ENCODE measurements at places on chromosomes 7 and 10. TPM values are rescaled to one million over a fixed set of nuclear protein-coding genes. Genes with fewer than 3 reads are reported as not detected.

DNA sequence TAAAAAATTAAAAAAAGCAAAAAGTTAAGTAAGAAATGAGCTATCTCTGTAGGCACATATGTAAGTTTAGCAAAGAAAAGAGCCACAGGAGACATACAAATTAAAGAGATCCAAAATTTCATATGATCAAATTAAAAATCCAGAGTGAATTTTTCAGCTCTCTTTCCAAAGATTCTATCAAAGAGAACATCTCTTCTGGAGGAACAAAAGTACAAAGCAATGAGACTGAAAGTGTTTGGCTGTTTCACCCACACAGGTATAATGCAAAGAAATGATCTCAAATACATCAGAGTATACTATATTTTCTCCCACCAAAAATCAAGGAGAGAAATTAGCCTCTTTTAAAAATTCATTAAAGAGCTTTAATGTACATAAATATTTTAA is 74.8 kb upstream of the ASAH2 start:
- DNase-seq = no peak

DNA sequence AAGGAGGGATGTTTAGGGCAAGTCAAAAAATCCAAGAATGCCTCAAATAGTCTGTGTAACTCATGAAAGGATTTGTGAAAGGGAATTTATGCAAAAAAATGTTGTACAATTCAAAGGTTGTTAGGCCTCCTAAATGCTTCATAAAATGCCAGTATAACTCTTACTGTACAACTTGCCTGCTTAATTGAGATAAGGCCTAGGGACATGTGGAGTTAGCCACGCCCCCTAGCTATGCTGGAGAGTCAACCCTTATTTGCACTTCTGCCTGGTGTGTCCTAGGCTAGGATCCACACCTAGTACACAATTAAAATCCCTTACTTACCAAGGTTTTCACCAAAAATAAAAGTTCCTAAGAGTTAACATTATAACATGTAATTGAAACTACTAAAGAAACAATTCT is 77.2 kb downstream of the ZNF680 start:
- no peak for DNase-seq

GRCh38 chr7:91089382-91089963 is 174.8 kb upstream of the FZD1 start:
- DNase-seq = no peak

DNA sequence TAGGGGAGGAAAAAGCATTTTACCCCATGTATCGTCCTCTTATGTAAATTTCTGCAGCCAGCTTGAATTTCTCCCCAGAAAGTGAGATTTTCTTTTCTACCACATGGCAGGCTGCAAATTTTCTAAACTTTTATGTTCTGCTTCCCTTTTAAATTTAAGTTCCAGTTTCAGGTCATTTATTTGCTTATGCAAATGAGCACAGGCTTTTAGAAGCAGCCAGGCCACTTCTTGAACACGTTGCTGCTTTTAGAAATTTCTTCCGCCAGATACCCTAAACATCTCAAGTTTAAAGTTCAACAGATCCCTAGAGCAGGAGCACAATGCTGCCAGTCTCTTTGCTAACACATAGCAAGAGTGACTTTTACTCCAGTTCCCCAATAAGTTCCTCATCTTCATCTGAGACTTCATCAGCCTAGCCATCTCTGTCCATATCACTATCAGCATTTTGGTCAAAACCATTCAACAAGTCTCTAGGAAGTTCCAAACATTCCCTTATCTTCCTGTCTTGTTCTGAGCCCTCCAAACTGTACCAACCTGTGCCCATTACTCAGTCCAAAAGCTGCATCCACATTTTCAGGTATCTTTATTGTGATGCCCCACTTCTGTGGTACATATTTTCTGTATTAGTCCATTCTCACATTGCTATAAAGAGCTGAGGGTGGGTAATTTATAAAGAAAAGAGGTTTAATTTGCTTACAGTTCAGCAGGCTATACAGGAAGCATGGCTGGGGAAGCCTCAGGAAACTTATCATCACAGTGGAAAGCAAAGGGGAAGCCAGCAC is 16.3 kb downstream of the EZH2 start:
- DNase-seq = no peak

DNA sequence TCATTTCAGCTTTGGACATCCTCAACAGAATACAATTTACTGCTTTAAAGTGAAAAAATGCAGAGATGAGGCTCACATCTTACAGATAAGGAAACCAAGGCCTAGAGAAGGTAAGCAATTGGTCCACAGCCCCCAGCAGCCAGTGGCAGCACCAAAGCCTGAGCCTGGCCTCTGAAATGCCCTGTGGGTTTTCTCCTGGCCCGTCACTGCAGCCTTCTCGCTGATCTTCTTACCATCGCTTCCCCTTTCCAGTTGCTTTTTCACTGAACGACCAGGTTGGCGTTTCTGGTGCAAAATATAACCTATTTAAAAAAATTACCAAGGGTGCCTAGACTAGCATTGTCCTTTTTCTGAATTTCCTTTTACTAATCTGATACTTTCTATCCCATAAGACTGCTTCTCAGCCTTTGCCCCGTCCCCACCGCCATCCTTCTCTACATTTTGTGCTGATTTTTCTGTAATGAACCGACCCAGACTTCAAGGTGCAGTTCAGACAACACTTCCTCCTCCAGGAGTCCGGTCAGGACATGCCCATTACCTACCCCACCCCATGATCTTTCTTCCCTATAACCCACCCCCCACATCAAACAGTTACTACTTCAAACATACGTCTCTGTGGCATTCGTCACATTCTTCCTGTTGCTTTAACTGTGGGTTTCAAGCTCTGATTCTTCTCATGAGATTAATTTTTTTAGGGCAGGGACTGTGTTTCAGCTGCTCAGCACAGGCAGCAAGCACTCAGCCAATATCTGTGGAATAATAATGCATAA is 289.4 kb downstream of the DNAJB6 start:
- DNase-seq = no peak

DNA sequence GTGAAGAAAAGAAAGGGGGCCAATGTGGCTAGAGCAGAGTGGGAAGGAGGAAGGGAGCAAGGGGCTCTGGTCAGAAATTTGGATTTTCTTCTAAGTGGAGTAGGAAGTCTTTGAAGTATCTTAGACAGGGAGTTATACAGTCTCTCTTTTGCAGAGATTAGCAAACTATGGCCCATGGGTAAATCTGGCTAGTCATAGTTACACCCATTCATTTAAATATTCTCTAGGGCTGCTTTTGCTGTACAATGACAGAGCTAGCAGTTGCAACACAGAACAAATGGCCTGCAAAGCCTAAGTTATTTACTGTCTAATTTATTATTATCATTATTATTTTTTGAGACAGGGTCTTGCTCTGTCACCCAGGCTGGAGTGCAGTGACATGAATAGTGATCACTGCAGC is 10.5 kb upstream of the LAMB4 start:
- DNase-seq = no peak

GRCh38 chr10:122421742-122422141 is 32.7 kb upstream of the ARMS2 start:
- no peak for DNase-seq

- DNase-seq = no peak
Observed at GRCh38 chr7:121278120-121279021, 50.4 kb upstream of the WNT16 start.

- no peak for DNase-seq
Observed at GRCh38 chr10:77317221-77317620, 320.4 kb downstream of the KCNMA1 start.

DNA sequence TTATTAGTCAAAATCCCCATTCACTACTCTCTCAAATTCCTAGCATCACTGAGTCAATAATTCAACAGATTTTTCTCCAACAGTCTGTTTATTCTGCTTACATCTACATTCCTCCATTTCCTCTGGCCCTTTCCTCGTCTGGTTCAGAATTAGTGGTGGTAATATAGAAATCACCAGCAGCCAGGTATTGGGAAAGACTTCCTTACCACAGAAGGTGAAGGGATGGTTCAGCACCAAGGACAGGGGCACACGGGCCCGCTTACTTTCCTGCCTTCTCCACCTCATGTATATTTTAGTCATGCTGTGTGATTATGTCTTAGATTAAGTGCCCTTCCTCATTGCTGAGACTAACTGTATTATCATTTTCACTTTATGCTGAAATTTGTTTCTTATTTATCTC is 70.4 kb upstream of the APBB1IP start:
- DNase-seq = no peak

DNA sequence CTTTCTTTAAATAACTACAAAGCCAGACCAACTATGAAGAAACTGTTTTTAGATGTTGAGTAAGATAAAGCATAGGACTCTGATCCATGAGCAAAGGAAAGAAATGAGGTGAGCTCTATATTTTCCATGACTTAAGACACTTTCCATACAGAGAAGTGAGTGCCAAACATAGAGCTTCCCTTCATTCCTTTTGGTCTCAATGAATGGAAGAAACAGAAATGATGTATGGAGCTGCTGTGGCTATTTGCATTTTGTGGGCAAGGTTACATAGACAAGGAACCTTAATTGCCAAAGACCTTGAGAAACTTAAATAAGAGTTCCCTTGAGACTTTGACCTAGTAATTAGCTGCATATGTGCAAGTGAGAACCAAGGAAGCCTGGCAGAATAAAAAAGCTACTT is 1152.2 kb downstream of the XPNPEP1 start:
- DNase-seq = no peak

DNA sequence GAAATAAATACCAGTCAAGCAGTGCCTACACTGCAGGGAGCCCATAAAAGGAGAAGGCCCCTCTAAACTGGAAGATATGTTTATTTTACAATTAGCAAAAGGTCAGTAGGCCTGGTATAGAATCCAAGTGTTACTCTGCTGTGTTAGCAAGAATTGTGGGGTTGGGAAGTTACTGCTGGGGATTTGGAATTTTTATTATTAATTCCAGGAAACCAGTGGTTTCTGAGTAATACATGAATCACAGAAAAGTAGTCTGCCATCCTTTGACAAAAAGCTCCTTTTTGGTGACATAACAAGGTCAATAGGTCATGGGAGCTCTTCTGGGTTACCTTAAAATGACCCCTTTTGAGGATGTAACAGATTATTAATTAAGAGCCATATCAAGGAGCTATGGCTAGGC is 67.4 kb downstream of the ZNF92 start:
- no peak for DNase-seq

- no peak for DNase-seq
Observed at GRCh38 chr7:143016996-143017395, 9.9 kb downstream of the OR9A2 start.

GRCh38 chr7:156942708-156943090 is 6.8 kb upstream of the NOM1 start:
- DNase-seq = no peak

- no peak for DNase-seq
Observed at GRCh38 chr10:28704464-28705161, 27.3 kb downstream of the BAMBI start.

GRCh38 chr7:50677638-50677996 is 105.1 kb downstream of the GRB10 start:
- no peak for DNase-seq

GRCh38 chr7:17402628-17403278 is 104.3 kb downstream of the AHR start:
- no peak for DNase-seq

DNA sequence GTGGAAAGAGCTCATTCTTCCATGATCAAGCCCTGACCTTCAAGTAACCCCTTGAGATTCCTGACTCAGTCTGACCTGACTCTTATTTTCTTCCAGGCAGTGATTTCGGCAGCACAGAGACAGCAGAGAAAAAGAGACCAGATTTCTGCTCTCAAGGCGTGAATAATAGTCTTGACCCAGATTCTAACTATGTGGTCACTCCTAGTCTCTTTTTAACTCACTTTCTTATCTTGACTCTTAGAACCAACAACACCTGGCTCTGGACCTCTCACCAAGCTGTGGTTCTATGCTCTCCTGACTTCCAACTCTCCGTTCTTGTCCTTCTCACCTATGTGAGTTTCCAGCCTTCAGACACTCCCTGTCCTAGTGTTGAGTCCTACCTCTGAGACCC is 36.9 kb upstream of the KDM7A start:
- DNase-seq = no peak

DNA sequence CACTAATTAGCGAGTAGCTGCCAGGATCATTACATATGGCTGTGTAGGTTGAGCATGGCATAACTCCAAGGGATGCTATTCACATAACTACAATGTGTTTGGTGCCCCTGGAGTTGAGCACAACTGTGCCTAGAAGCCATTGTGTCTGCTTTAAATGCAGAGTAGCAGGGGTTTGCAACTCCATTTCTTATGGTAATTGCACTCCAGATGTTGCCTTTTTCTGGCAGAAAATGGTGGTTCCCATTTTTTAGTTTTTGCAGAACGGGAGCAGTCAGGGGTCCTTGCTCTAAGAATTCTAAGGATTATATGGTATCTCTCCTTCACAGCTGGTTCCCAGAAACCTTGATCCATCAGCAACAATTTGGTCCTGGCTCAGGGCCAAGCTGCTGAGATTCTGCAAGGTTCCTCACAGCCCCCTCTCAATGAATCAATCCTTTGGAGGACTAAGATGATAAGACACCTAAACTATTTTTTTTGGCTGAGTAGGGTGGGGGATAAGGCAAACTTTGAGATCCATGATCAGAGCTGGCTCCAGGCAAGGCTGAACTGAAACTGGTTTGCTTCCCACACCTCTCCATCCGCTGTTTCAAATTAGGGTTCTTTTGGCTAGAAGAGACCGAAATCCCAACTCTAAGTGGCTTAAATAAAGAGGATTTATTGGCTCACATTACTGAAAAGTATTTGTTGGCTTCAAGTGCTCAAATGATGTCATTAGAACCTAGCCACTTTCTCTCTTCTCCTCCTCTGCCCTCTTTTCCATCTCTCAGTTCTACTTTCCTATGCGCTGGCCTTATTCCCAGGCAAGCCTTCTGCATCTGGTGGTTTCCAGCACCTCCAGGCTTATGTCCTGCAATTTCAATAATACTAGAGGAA is 97.5 kb upstream of the CCDC6 start:
- DNase-seq = no peak

- DNase-seq = no peak
Observed at GRCh38 chr10:89384474-89385340, 6.9 kb downstream of the IFIT1B start.

DNA sequence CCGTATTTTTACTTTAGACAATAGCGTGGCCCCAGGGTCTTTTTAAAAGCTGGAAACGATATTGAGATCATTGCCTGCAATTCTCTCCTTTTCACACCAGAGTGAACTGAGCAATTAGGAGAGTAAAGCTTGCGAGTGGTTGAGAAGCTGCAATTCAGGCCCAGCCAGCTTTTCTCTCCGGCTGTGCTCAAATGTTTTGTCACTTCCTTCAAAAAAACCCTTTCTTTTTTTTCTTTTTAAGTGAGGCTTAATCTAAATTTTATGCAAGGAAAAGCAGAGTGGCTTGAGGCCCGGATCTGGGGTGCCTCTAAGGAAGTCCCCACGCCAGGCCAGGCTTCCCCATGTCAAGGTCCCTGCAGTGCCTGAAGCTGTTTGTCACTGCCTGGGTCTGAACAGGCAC is 433.9 kb downstream of the GLRX3 start:
- DNase-seq = no peak

The FAM131B gene
- 1.8 TPM for total RNA-seq

The TAS2R41 gene
- not detected for total RNA-seq

The FAM53B gene
- total RNA-seq = 43.3 TPM

The SUFU gene
- total RNA-seq = 8.6 TPM

The SLC26A4 gene
- 0.32 TPM for total RNA-seq

The RARRES2 gene
- 86.7 TPM for total RNA-seq

All from colonic mucosa (tissue), 4 donors.